Cardiac atrium fibroblast (primary cell): ENCODE measurements at places on chromosomes 5 and 9. TPM values are rescaled to one million over a fixed set of nuclear protein-coding genes. Genes with fewer than 3 reads are reported as not detected.

The IRGM gene
- not detected in 2 replicates for total RNA-seq

The SPACA9 gene
- 1.5 and 3.4 TPM in 2 replicates for total RNA-seq

The ST8SIA4 gene
- total RNA-seq: 0.90 and 2.4 TPM in 2 replicates

The APC gene
- 20.4 and 32.0 TPM in 2 replicates for total RNA-seq

The PRLR gene
- 0.81 TPM in 1 of 2 replicates, not detected in the other for total RNA-seq

The OR1L1 gene
- total RNA-seq: not detected in 2 replicates
